ENCODE measurements at places on chromosomes 5 and 9.
A peak's percentile ranks its signal among the peaks of the same experiment; 100 is the strongest.

GRCh38 chr5:6601271-6601670 is 31.6 kb downstream of the NSUN2 start:
- DNase-seq = no peak

DNA sequence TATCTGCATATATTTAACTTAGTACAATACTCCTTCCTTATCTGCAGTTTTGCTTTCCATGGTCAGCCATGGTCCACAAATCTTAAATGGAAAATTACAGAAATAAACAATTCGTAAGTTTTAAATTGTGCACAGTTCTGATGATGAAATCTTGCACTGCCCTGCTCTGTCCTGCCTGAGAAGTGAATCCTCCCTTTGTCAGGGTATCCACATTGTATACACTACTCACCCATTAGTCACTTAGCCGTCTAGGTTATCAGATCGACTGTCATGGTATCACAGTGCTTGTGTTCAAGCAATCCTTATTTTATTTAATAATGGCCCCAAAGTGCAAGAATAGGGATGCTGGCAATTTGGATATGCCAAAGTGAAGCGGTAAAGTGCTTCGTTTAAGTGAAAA is 8.3 kb upstream of the YTHDC2 start:
- DNase-seq = no peak

DNA sequence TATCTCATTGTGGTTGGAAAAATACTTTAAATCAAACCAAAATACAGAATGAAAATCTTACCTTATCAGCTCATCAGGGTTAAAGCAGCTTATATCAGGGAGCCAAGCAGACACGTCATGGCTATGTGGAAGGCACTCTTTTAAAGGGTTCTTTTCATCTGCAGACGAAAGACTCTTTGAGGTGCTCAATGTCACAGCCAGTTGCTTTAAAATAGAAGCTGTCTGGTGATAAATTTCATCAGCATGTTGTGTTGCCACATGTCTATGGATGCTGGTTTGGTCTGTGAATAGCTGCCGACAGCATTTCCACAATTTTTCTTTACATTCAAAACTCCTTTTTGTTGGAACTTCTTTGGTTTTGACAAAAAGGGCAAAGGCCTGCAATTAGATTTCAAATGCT is 7.5 kb downstream of the TSTD2 start:
- DNase-seq = no peak

DNA sequence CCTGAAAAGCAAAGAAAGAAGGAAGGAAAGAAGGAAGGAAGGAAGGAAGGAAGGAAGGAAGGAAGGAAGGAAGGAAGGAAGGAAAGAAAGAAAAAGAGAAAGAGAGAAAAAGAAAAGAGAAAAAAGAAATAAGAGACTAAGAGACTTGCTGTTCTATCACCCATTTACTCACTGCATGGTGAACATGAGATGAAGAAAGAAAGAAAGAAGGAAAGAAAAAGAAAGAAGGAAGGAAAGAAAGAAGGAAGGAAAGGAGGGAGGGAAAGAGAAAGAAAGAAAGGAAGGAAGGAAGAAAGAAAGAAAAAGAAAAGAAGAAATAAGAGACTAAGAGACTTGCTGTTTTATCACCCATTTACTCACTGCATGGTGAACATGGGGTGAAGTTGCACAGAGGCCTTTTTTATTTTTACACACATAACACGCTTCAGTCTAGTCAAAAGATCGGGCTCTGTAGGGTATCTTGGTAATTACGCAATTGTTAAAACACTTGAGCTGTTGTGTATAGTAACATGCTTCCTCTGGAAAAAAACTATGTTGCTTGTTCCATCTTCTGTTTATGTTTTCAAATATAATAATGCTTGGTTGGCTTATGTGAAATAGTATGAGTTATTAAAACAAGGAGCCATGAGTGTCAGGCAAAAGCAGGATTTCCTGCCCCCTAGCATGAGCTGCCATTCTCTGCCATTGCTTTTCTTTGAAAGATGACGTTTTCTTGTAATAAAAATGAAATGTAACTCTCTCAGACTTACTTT is 119.3 kb upstream of the ZNF608 start:
- no peak for DNase-seq

DNA sequence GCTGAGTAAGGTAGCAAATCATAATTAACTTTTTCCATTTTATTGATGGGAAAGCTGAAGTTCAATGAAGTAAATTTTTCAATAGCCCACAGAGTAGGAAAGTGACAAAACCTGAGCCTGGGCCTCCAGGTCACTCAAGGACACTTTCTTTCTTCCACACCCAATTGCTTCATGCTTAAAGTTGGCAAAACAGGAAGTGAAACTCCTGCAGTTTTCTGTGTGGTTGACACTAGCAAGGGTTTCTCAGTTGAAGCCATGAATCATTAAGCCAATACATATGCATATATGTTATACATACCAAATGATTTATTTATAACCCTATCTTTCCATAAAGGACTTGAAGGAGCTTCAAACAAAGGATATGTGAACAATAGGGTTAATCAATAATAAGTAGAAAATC is 13.9 kb downstream of the TLR4 start:
- no peak for DNase-seq

- no peak for DNase-seq
These were observed 42.8 kb upstream of the KLF9 start for GRCh38 chr9:70457235-70457634.

DNA sequence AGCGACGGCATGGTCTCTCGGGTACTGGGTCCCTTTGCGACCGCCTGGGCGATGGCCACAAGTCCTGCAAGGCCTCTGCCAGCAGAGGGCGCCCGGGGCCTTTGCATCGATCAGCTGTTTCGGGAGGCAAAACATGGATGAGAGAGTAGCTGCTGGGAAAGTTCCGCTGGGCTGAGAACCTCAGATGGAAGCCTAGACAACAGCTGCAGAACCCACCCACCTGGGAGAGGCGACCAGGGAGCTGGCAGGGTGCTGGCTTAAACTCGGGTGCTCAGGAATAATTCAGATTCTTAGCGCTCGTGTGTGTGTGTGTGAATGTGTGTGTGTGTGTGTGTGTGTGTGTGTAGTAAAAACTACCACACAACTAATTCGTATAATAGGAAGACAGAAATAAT is 50.0 kb downstream of the TRIM32 start:
- DNase-seq = peak; percentile 54

GRCh38 chr5:93660677-93661076 is 77.7 kb downstream of the NR2F1 start:
- no peak for DNase-seq

DNA sequence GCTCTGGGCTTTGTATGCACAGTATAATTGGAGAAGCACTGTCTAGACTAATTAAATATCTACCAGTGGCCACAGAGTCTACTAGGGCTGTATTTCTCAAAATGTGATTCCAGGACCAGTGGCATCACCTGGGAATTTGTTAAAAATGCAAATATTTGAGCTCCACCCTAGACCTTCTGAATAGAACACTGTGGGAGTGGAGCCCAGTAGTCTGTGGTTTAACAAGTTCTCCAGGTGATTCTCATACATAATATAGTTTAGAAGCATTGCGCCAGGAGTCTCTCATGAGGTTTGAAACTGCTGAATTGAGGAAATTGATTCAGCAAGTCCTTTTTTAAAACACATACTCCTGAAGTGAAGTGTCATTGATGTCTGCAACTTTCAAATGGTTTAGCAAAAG is 74.7 kb downstream of the FCHO2 start:
- no peak for DNase-seq

GRCh38 chr9:88949425-88949824 is 41.8 kb upstream of the S1PR3 start:
- no peak for DNase-seq

DNA sequence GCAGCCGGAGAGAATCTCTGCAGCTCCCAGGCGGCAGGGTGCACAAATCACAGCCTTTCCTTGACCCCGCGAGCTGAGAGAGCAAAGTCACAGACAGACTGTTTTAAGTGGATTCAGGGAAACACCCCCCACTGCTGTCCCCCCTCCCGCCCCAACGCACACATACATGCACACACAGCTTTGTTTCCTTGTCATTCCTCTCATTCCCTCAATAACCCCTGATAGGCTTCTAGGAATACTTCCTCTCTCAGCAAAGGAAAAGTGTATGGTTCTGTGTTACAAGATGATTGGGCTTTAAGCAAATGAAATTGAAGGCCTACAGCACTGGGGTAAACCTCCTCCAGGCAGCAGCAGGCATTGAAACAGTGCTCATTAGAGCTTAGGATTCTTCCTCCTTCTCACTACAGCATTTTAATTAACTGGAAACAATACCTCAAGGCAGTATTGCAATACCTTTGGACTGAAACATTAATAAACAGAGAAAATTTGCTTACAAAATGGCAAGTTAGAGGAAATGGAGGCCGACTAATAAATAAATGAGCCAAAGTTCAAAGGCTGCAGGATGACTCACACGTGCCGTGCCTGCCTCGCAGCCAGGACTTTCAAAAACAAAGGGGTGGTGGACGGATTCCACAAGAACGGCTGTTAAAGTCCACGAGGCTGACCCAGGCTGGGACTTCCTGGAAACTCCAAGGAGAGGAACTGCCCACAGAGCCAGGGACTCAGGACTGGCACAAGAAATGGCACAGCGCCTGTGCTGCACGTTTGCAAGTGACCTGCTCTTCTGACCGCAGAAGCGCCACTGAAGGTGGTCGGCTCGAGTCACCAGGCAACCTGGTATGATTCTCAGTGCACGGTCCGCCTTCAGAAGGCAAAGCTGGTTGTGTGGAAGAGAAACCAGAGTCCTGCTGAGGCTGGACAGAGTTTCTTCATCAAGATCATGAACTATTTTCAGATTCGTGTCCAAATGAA is 236.2 kb downstream of the SYK start:
- no peak for DNase-seq

DNA sequence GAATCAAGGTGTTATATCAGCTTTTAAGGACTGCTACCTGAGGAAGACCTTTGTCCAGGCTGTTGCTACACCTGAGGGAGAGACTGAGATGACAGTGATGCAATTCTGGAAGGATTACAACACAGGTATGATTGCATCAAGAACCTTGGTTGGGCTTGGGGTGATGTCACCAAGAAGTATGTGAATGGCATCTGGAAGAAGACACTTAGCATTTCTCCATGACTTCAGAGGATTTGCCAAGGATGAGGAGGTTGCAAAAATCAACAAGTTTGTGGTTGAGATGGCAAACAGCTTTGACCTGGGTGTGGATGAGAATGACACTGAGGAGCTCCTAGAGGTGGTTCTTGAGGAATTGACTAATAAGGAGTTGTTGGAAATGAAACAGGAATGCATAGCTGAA is 67.9 kb upstream of the PANK3 start:
- DNase-seq = no peak

GRCh38 chr5:11432116-11432515 is 472.1 kb downstream of the CTNND2 start:
- no peak for DNase-seq

Measured in activated CD4-positive, alpha-beta T cell treated with anti-CD3 and anti-CD28 coated beads for 24 hours (primary cell).